ENCODE measurements at places on chromosomes 7 and 10. TPM values are rescaled to one million over a fixed set of nuclear protein-coding genes. Genes with fewer than 3 reads are reported as not detected.

Gene ZNF107
- 1.7 TPM for total RNA-seq

Gene C10orf67
- not detected for total RNA-seq

Gene IL2RA
- not detected for total RNA-seq

Gene GIMAP4
- 0.13 TPM for total RNA-seq

Gene SPDYE8
- total RNA-seq: not detected

Gene TNS3
- total RNA-seq: 43.8 TPM

Gene PIK3CG
- 0.26 TPM for total RNA-seq

Measured in aortic smooth muscle cell (primary cell).